ENCODE measurements at places on chromosomes 6 and 20.

DNA sequence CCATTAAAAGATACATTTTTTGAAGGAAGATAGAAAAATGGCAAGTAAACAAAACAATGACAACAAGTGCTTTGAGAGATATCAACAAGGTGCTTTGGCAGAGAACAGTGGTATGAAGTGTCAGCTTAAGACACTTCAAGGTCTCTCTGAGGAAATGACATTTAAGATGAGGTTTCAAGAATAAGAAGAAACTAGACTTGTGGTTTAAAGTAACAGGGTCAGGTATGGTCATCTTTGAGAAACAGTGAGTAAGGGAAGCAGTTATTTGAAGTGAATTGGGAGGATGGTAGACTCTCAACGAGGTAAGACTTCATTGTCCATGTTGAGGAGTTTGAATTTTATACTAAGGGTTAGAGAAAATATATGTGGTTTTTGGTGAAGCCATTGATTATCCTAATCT lies 77.8 kb downstream of the SYCP2L start:
- DNase-seq = no peak

DNA sequence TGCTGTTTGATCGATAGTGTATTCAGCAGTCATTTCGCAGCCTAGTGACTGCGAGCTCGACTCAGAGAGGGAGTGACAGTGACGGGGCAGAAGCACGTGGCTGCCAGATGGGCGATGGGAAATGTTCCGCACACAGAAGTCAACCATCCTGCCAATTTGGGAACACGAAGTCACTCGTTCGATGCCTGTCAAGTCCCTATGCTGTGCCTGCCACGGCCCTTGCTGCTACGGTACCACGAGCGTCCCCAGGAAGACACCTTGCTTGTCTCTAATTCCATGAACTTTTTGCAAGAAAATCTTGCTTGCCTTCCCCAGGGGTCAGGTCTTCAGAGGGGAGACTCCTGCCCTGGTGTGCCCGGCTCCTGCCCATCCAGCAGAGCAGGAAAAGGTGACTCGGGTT lies 17.0 kb upstream of the STX16 start:
- DNase-seq = no peak

GRCh38 chr6:76940191-76940590 lies 523.1 kb downstream of the HTR1B start:
- no peak for DNase-seq

- no peak for DNase-seq
These were observed 929.6 kb downstream of the C6orf118 start for GRCh38 chr6:164379795-164380194.

GRCh38 chr20:50900261-50900660 lies 31.0 kb downstream of the ADNP start:
- DNase-seq = no peak

DNA sequence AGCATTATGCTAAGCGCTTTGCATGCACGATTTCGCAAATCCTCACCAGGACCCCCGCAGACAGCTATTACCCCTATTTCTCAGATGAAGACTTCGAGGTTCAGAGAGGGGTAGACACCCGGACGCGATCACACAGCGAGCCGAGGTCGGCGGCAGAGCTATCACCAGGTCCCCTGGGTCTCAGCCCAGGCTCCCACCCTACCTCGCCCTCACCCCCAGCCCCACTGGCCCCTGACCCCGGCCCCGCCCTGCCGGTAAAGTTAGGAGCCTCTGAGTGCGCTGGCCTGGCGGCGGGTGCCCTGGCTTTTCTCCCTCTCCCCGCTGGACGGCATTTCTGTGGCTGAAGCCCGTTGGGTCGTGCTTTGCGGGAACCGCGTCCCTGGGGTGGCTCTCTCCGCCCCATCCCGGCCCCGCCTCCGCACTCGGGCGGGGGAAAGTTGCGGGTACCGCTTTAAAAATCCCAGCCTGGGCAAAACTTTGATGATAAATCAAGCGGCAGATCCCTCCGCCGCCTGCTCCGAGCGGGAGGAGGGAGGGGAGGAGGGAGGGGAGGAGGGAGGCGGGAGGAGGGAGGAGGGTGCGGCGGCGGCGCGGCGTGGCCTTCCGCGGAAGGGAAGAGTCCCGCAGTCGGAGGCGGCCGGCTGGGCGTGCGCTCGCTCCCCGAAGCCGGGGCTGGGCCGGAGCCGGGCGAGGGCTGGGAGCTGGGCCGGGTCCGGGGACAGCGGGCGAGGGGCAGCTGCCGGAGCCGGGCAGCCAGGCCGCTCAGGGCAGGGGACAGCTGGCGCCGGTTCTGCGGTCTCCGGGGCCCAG lies at the start of gene VSTM2L:
VSTM2L (plus strand) TSS at position 624 of the 810 bp plus-strand sequence. CDS start 224 bp downstream, outside the sequence.
- no peak for DNase-seq

GRCh38 chr6:211871-212497 lies 80.3 kb upstream of the DUSP22 start:
- no peak for DNase-seq

- no peak for DNase-seq
These were observed 9.2 kb downstream of the NRN1 start for GRCh38 chr6:5997420-5997987.
